Stimulated activated CD8-positive, alpha-beta memory T cell treated with anti-CD3 and anti-CD28 coated beads, Interleukin-4, amount 100 ng/mL, for 4 hours (primary cell): ENCODE measurements at places on chromosomes 4 and X.

- no peak for DNase-seq
Measured at GRCh38 chrX:9376111-9376510, 88.7 kb upstream of the TBL1X start.

- DNase-seq, result no peak
Measured at GRCh38 chr4:182089326-182089725, 153.9 kb upstream of the TENM3 start.

- DNase-seq, result no peak
Measured at GRCh38 chr4:101198682-101199339, 148.5 kb downstream of the PPP3CA start.

- no peak for DNase-seq
Measured at GRCh38 chrX:7987160-7988012, 60.2 kb upstream of the PNPLA4 start.

DNA sequence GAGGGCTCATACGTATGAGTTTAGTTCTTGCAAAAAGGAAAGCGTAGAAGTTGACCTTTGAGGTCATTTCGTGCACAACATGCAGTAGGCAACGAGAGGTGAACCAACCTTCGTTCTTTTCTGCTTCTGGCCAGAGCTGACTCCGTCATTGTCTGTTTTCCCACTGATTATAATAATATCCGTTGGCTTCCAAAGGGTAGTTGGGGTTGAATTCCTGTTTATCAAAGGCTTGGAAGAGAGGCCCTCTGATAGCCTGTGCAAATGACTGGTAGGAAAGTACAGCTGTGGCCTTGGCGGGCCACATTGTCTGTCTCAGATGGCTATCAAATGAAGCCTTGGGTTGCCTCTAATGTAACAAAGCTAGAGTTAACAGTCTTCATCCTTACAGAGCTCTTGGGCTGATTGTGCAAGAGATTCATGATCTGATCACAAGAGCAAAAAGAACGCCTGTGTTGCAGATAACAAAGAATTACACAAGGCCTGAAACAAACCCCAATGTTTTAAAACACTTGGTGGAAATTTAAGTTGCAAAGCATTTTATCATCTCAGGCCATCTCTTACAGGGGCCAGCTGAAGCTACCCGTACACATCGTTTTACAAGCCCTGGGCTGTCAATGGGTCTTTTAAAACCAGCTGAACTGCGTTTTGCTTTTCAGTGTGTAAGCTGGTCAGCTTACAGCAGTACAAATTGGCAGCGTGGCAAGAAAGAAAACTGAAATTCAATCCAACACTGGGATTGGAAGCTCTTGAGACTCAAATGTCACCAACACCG is 46.1 kb upstream of the FAM9C start:
- no peak for DNase-seq

DNA sequence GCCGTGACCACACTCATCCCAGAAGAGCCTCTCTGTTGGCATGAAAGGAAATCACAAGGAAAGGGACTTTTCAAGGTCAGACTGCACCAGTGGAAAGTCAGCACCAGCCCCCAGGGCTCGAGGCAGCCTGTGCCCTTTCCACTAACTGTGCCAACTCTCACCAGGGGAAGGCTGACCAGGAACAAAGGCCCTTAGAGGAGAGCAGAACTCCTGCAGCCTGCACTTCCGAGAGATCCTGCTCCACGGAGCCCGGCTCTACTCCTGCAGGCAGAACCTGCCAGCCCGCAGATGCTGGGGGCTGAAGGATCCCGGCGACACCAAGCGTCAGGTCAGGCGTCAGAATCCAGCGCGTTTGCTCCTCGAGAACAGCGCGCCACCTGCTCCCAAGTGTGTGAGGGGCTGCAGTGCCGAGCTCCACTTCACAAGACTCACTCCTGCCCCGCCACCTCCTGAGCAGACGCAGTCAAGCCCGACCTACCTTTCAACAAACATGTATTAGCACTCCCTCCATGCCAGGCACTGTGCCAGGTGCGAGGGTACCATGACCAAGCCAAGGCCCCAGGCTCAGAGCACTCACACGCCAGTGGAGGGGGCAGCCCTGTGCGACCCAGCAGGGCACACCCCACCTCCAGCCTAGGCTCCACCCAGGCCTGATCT is 13.6 kb upstream of the HELT start:
- DNase-seq, result no peak

DNA sequence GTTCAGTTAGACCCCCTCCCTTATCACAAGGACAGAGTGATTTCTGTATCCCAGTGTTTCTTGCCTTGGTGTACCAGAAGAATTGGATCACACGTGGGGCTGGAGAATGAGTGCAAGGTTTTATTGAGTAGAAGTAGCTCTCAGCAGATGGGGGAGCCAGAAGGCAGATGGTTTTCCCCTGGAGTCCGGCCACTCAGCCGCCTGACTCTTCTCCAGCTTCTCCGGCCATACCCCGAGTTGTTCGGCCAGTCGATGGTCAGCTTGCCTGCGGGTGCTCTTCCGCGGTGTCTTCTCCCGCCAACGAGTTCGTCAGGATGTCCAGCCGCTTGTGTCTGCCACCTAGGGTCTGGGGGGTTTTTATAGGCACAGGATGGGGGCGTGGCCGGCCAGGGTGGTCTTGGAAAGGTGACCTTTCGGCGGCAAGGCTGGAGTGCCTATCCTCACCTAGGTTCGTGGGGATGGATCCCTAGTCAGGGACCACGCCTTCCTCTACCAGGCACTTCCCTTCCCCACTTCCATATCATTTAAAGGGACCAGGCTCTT is 14.5 kb downstream of the GAB1 start:
- no peak for DNase-seq

- no peak for DNase-seq
Measured at GRCh38 chr4:108972613-108973283, 209.9 kb upstream of the ETNPPL start.
